Lung (tissue), 17 donors: ENCODE measurements at places on chromosomes 3 and 15. TPM values are rescaled to one million over a fixed set of nuclear protein-coding genes. Genes with fewer than 3 reads are reported as not detected.
A peak's percentile ranks its signal among the peaks of the same experiment; 100 is the strongest.

GPR62 gene
- 0.05 TPM for polyA plus RNA-seq

CEMIP gene
- polyA plus RNA-seq: 32.0 TPM

ATG7 gene
- 11.2 TPM for polyA plus RNA-seq

GALK2 gene
- polyA plus RNA-seq: 12.4 TPM

PTH1R gene
- polyA plus RNA-seq: 29.7 TPM

CCR5 gene
- 2.9 TPM for polyA plus RNA-seq

SKOR1 gene
- polyA plus RNA-seq: 0.43 TPM

PIERCE2 gene
- polyA plus RNA-seq: 10.3 TPM

CDHR4 gene
- polyA plus RNA-seq: 9.8 TPM

GOLGA6B gene
- polyA plus RNA-seq: not detected

CLDN16 gene
- polyA plus RNA-seq: 0.65 TPM

CELSR3 gene
- 0.71 TPM for polyA plus RNA-seq

CSNK1G1 gene
- 3.0 TPM for polyA plus RNA-seq

MED12L gene
- polyA plus RNA-seq: 0.02 TPM

DNA sequence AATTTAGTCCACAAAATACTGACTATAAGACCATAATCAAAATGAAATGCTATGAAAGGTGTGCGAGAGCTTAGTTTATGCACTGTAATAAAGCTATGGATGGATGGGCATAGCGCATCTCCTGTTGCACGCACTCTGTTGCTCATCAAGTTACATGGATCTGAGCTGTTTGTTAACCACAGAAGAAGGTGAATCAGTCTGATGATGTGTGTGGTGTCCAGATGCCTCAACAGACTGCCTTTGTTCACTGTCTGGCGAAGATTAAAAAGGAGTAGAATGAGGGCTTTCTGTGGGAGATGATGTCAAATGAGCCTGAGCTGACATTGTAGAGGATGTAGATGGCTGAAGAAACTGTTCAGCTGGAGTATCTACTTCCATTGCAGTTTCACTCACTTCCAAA lies 36.1 kb downstream of the NSMCE3 start:
- DNase-seq: no peak

DNA sequence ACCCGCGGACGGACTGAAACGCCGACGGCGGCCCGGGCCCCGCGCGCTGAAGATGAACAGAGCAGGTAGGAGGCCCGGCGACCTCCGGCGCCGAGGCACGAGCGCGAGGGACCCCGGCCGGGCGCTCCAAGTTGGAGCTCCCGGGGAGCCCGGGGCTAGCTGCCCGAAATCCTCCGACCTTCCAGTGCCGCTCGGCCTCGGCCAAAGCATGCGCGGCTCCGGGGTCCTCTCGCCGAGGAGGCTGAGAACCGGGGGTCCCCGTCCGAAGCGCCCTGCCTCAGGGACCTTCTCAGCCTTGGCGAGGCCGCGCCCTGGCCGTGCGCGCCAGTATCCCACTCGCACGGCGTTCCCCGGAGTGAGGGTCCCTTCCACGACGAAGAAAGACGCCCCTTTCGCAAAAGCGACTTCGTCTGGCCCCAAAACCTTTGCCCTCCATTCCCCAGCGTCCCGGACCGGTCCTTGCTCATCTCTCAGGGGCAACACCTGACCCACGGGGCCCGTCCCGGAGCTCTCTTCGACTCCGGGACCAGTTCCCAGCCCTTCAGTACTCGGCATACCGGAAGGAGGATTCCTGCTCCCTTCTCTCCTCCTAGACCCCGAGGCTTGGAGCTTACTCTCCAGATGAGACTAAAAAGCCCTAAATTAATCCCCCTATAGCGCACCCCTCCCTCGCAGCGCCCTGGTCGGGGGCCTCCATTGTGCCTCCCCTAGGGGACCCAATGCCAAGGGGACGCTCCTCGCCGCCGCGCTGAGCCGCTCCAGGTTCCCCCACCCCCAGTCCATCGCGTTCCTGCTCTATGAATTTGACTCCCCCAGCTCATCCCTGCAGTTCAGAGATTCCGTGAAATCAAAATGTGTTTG lies 7.7 kb upstream of the FGD5 start:
- peak; percentile 49 for DNase-seq

GRCh38 chr15:60035344-60035743 lies 31.2 kb downstream of the FOXB1 start:
- DNase-seq: no peak

DNA sequence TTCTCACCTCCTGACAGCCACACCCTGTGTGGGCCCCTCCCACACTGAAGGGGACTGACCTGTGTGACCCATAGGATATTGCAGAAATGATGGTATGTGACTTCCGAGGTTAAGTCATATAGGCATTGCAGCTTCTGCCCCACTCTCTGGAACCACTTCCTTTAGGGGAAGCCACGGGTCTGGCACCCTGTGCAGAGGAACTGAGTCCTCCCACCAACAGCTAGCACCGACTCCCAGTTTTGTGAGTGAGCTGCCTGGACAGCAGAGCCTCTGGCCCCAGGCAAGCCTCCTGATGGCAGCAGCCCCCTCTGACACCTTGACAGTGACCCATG lies 24.6 kb upstream of the SLC6A6 start:
- DNase-seq: no peak

- DNase-seq: no peak
These were observed 5.0 kb downstream of the TWF2 start for GRCh38 chr3:52233968-52234367.

GRCh38 chr3:119663885-119664284 lies 3.5 kb upstream of the POPDC2 start:
- no peak for DNase-seq

- no peak for DNase-seq
These were observed 12.0 kb downstream of the MTMR10 start for GRCh38 chr15:30979457-30979856.

- no peak for DNase-seq
These were observed 10.1 kb downstream of the TLR9 start for GRCh38 chr3:52215351-52215750.

DNA sequence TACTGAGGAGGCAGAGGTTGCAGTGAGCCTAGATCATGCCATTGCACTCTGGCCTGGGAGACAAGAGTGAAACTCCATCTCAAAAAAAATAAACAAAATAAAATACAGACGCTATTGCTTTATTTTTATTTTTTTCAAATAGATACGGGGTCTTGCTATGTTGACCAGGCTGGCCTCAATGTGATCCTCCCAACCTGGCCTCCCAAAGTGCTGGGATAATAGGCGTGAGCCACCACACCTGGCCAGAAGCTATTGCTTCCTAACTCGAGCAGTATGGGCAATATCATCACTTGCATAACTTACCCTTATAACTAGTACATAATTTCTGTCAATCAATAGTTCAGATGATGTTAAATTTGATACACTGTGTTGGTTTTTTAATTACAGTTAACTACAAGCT lies 3.0 kb downstream of the ARF4 start:
- DNase-seq: no peak

DNA sequence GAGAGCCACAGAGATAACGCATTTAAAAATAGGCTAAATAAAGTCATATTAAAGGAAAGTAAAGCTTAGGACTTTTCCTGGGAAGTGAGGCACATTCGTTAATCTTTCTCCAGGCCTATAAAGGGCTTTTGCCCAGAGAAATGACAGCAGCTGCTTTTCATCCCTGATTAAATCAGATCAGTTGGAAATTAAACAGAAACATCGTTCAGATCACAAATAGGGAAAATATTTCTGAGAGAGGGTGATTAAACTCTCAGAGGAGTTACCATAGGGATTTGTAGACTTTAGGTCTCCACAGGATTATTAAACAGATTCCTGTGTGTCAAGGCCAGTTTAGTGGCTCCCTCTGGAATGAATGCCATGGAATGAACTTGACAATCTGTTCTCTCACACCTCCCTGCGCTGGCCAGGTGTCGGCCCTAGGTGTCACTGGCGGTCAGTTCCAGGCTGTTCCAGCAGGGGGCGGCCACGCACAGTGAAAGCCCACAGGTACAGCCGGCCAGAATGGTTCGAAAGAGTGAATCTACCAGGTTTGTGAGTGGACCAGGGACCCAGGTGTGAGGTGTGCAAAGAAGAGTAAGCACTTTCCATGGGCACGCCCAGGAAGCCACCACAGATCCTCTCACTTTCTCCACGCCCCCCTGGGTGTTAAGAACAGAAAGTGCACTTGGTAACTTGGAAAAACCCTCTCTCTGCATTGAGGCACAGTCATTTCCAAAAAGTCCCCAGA lies 253.0 kb upstream of the RASGRP1 start:
- peak; percentile 73 for DNase-seq

DNA sequence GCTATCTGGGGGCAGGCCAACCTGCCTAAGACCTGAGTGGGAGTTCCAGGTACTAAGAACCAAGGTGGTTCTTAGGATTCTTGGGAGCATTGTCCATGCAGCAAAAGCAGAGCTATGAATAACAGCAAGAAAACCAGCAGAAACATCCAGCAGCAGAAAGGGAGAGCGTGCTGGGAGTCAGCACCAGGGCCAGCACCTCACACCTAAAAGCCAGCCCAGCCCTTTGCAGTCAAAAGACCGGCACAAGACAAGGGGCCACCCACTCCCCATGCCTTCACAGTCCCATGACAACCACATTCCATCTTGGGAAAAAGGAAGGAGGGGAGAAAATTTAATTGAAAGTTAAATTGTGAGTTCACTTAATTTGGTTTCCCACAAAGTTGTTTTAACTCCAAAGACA lies 364.9 kb downstream of the AGBL1 start:
- peak; percentile 30 for DNase-seq

- DNase-seq: no peak
These were observed 97.4 kb upstream of the CCDC80 start for GRCh38 chr3:112738366-112738765.

GRCh38 chr15:41483115-41483514 lies 10.6 kb upstream of the ITPKA start:
- DNase-seq: no peak

GRCh38 chr3:5312290-5312689 lies 124.8 kb downstream of the EDEM1 start:
- no peak for DNase-seq

- peak; percentile 81 for DNase-seq
These were observed 897 bp upstream of the TLE3 start for GRCh38 chr15:70098461-70099166.

DNA sequence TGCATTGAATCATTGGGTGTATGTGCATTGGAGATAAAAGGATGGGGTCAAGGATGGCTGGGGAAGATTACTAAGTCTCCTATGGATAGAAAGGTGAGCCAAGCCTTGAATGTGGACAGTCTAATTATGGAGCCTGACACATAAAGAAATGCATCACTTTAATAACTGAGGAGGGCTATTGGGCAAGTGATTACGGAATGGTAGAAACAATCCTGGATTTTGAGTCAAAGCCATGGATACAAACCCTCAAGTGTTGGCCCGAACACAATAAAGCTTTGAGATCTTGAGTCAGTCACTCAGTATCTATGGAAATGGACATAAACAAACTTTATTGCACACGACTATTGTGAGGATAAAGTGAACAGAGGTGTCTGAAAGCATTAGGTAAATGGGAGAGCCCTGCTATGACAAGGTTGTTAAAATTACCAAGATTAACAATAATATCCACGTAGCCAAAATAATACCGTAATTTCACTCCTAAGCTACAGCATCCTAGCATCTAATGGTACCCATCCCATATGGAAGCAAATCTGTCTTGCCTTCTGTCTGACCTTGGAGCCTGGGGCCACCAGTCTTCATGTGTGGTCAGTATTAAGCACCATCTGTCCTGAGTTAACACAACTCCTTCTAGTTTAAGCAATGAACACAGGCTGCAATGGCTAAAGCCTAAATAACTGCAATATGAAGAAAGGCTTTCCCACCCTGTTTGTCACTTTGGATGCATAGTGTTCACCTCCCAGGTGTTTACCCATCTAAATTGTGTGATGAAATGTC lies 136.9 kb upstream of the PRICKLE2 start:
- DNase-seq: peak; percentile 46

GRCh38 chr15:83854950-83855707 lies 201.2 kb downstream of the ADAMTSL3 start:
- peak; percentile 49 for DNase-seq

- DNase-seq: peak; percentile 60
These were observed 148.9 kb upstream of the IL12A start for GRCh38 chr3:159839561-159840379.

- DNase-seq: no peak
These were observed 354.6 kb downstream of the CADM2 start for GRCh38 chr3:85313380-85313779.

GRCh38 chr15:87131067-87131466 lies 1051.4 kb downstream of the AGBL1 start:
- no peak for DNase-seq
